ENCODE measurements at places on chromosomes 12 and 14.

GRCh38 chr14:41051801-41052200 is 554.9 kb upstream of the LRFN5 start:
- DNase-seq, result no peak

- peak; percentile 99 for DNase-seq
These were observed at the start of gene POP5 for GRCh38 chr12:120580787-120581723. POP5 (minus strand) TSS chr12:120581402; CDS start chr12:120581362, 40 bp downstream.

GRCh38 chr14:96683562-96684289 is 113.5 kb upstream of the VRK1 start:
- DNase-seq, result peak; percentile 46

DNA sequence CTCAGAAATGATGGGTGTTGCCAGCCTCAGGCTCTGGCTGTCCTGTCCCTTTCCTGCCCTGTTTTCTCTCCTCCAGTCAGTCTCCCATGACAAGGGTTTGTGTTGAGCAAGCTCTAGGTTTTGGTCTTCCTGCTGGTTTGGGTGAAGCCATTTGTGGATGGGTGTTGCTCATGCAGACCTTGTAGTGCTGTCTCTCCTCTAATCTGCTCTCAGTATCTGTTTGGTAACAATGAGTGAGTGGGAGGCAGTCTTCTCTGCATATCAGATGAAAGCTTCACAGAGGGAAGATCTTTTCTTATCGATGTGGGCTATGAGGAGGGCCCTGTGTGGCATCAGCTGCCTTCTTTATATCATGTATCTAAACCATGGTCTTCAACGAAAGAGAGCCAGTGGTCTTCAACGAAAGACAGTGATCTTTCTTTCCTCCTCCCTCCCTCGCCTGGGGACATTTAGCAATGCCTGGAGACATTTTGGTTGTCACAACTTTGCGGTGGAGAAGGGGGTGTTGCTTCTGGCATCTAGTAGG is 3.6 kb downstream of the CMA1 start:
- DNase-seq, result no peak

DNA sequence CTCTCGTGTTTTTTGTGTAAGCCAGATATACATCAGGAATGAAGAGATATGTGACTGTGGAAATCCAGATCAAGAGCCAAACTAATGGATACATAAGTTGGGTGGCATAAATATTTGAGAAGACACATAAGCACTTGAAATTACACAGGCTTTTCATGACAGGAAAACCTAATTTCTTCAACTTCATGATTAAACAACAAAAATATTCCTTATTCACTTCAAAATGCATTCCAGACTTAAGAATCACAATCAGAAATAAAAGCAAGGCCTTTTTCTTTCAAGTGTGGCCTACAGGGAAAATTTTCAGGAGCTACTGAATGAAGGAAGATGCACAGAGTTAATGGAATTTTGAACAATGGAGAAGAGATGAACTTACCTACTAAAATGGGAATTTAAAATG is 515.6 kb downstream of the FOXG1 start:
- no peak for DNase-seq

DNA sequence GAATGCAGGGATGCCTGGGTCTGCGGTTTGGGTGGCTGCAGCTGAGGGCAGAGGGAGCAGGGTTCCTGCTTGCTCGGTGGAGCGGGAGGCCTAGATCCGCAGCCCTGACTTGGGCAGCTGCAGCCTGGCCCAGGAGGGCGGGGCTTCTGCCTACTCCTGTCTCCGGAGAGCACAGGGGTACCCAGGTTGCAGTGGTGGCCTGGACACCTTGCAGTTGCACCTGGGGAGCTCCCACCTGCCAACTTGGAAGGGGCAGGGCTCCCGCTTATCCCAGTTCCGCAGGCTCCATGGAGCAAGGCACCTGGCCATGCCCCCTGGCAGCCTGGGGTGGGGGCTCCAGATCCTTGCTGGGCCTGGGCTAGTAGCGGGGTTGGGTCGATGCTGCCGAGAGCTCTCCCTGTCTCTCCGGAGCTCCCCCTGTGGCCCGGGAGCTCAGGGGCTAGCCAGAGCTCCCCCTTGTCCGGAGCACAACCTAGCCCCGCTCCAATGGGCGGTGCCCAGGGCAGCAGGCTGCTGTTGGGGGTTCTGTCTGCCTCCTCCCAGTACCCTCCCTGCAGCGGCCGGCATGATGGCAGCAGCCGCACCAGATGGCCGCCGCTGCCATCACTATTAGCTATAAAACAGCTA is 136.4 kb downstream of the PTPRR start:
- DNase-seq, result no peak

DNA sequence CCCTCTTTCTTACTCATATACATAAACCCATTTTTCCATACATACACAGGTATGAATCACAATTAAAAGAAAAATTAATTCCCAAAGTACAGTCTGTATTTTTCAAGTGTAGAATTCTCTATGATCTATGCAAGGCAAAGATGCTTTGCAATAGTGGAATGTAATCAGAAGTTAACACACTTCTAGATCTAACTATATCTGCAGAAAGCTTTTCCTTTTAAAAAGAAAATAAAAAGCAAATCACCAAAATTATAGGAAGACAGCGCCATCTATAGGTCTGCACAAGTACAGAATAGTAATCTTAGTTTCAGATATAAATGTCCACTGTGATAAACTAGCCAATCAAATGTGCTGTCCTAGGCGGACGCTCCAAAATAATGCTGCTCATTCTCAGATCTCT is 22.0 kb downstream of the SLC25A21 start:
- DNase-seq, result no peak

GRCh38 chr12:65189028-65189718 is 19.8 kb downstream of the LEMD3 start:
- DNase-seq, result no peak

- DNase-seq, result no peak
These were observed 203.8 kb downstream of the ADAMTS20 start for GRCh38 chr12:43348221-43348620.

DNA sequence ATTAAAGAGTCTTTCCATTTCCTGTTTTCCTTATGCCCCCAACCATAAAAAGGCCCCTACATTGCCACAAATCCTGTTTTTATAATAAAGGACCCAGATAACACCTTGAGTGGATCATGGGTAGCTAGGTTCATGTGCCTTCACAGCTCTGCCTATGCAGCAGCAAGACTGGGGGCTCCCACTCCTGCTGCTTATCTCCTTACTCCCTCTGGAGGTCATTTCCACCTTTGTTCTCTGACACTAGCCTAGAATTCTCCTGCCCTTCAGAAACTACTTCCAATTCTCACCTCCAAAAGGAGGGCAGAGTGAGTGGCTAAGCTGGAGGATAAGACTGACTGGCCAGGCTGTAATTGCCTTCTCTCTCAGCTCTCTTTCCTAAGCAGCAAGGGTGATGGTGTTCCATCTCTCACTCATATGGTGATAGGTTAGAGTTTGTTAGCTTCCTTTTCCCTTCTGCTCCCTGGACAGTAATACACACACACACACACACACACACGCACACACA is 20.0 kb upstream of the STAC3 start:
- DNase-seq, result no peak

DNA sequence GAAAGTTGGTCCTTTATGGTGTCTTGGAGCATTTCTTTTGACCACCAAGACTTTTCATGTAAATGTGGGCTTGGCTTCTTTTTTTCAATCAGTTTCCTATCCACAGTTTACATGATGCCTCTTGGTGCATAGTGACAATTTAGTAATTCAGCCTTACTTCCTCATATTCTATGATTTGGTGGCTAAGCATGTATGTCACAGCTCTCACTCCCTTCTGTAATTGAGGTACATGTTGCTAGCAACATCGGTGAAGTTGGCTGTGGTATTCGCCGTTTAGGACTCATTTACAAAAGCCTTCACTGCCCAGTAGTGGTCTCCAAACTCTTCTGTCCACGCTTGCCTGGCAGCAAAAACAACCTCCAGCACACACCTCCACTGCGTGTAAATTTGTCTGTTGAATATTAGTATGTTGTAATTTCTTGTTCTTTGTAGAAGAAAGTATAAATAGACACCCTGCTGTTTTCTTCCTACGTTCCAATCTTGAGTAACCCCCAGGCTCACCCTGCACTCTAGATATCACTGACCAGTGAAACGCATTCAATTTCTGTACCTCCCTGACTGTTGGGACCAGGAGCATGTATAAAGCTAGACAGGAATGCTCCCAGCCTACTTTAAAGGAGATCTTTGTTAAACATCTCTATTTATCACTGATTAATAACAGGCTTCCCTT is 90.4 kb downstream of the PPP2R5C start:
- DNase-seq, result no peak

DNA sequence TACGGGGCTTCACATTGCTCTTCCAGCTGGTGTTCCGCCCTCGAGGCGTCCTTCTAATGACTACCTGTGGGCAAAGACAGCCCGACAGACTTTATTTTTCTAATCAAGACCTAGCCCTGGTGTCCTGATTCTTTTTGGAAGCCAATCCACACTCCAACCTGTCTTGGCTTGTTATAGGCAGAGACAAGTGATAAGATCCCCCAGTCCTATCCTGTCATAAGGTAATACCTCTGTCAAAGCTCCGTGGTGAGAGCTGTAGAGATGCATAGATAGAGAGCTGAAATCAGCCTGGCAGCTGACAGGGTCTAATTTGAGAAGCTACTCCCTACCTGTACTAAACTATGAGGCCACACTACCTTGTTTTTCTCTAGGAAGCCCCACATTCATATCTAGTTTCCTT is 11.5 kb upstream of the WNK1 start:
- DNase-seq, result no peak

- DNase-seq, result peak; percentile 81
These were observed 42.5 kb upstream of the MYBPC1 start for GRCh38 chr12:101552277-101552676.

DNA sequence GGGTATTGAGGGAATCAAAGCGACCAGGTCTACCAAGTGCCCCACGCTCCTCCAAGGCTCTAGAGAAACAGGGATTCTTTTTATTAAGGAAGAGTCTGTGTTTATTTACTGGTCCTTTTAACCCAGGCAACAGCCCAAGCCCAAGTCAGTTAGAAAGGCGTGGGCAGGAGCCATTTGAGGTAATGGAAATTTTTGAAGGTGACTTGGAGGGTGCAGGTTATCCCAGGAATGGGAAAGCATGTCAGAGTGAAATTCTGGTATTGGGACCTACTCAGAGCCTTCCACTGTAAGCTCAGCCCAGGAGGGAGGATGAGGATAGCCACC is 2.9 kb downstream of the SLC6A12 start:
- no peak for DNase-seq

GRCh38 chr12:5511644-5512600 is 80.0 kb downstream of the NTF3 start:
- DNase-seq, result no peak

- no peak for DNase-seq
These were observed 448.7 kb upstream of the OR4E1 start for GRCh38 chr14:22122227-22122818.

GRCh38 chr12:48019639-48020265 is 15.5 kb upstream of the COL2A1 start:
- no peak for DNase-seq

GRCh38 chr12:104207416-104208205 is 8.0 kb upstream of the TXNRD1 start:
- no peak for DNase-seq

GRCh38 chr14:103020271-103021170 is 36.8 kb downstream of the CDC42BPB start:
- no peak for DNase-seq

- peak; percentile 50 for DNase-seq
These were observed 2.7 kb upstream of the SEL1L start for GRCh38 chr14:81536241-81536771.

GRCh38 chr14:105480807-105481801 is 5.6 kb upstream of the CRIP1 start:
- peak; percentile 97 for DNase-seq

DNA sequence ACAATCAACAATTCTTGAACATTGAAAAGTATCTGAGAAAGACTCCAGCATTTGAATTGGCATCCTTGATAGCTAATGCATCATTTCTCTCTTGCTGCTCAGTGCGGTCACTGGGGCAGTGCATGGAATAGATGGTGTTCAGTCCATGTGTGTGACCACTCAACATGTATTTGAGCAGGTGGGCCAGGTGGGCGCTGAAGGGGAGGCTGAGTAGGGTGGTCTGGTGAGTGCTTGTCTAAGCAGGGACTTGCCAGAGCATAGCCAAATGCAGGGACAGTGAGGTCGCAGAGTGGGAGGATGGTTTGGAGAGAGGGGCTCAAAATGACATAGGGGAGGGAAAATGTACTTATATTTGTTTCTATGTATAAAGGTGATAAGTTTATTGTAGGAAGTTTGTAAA is 409.0 kb downstream of the TMEM121 start:
- no peak for DNase-seq

DNA sequence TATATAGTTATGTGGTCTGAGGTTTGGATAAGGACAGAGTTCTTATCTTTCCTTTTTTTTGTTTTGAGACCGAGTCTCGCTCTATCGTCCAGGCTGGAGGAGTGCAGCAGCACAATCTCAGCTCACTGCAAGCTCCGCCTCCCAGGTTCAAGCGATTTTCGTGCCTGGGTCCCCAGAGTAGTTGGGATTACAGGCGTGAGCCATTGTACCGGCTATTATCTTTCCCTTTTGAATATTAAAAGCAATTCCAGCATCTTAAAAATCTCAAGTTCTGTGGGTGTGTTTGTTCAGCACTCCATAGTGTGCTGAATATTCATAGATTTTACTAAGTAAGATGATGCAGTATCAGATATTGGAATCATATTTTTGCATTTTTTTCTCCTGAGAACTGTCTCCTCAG is 404.4 kb upstream of the RGS6 start:
- DNase-seq, result no peak

DNA sequence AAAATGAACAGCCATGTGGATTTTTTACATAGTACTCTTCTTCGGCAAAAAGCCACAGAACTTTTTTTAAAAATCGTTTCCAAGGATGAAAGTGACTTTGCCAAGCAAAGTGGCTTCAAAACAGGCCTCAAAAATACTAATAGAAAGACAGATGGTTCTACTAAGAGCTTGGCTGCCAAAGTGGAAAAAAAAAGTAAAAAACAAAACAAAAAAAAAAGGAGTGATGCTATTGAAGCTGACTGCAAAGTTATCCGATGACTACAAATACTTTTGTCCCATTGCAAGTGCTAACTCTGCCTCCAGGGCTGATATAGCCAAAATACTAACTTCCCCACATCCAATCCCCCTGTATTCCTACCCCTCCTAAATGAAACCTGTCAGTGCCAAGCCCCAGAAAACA is 277.6 kb downstream of the SOX5 start:
- DNase-seq, result no peak

- DNase-seq, result peak; percentile 45
These were observed 29.8 kb upstream of the CDKN3 start for GRCh38 chr14:54366736-54367735.

- no peak for DNase-seq
These were observed 3.2 kb downstream of the SIX6 start for GRCh38 chr14:60512126-60512525.

GRCh38 chr14:100894416-100894815 is 9.1 kb downstream of the RTL1 start:
- no peak for DNase-seq

Data from trophoblast cell (in vitro differentiated cells and primary cell).